ENCODE measurements at places on chromosomes 16 and 17. TPM values are rescaled to one million over a fixed set of nuclear protein-coding genes. Genes with fewer than 3 reads are reported as not detected.

The LPO gene
- not detected for total RNA-seq

DNA sequence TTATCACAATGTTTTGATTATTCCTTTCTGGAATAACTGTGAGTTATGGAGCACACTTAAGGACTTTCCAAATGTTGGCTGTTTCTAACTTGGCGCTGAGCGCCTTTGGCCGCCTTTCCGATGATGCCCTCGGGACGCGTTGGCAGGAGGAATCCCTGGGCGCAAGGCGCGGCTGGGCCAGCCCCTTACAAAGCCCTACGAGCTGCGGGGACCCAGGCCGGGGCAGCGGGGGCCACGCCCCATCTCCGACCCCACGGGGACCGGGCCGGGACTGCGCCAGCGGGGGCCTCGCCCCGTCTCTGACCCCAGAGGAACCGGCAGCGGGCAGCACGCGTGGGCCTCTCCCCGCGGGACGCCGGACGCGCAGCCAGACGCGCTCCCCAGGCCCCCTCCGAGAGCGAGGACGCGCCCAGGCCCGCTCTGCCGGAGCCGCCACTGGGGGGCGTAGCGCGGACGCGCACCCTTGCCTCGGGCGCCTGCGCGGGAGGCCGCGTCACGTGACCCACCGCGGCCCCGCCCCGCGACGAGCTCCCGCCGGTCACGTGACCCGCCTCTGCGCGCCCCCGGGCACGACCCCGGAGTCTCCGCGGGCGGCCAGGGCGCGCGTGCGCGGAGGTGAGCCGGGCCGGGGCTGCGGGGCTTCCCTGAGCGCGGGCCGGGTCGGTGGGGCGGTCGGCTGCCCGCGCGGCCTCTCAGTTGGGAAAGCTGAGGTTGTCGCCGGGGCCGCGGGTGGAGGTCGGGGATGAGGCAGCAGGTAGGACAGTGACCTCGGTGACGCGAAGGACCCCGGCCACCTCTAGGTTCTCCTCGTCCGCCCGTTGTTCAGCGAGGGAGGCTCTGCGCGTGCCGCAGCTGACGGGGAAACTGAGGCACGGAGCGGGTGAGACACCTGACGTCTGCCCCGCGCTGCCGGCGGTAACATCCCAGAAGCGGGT, at the start of gene GAA:
TSS of gene GAA (plus strand) at position 571 of the 935 bp plus-strand sequence. CDS start 3,006 bp downstream, outside the sequence.
- DNase-seq: peak; percentile 93

- no peak for DNase-seq
Measured at GRCh38 chr16:72576189-72576588, 404.2 kb upstream of the PMFBP1 start.

- peak; percentile 82 for DNase-seq
Measured at GRCh38 chr16:88650749-88651275, at the start of gene CYBA. Gene CYBA, minus strand, starts transcription at chr16:88651053. Its CDS starts 40 bp downstream, at chr16:88651013.

The PITPNM3 gene
- 7.9 TPM for total RNA-seq

The TPSD1 gene
- total RNA-seq: 5.3 TPM

DNA sequence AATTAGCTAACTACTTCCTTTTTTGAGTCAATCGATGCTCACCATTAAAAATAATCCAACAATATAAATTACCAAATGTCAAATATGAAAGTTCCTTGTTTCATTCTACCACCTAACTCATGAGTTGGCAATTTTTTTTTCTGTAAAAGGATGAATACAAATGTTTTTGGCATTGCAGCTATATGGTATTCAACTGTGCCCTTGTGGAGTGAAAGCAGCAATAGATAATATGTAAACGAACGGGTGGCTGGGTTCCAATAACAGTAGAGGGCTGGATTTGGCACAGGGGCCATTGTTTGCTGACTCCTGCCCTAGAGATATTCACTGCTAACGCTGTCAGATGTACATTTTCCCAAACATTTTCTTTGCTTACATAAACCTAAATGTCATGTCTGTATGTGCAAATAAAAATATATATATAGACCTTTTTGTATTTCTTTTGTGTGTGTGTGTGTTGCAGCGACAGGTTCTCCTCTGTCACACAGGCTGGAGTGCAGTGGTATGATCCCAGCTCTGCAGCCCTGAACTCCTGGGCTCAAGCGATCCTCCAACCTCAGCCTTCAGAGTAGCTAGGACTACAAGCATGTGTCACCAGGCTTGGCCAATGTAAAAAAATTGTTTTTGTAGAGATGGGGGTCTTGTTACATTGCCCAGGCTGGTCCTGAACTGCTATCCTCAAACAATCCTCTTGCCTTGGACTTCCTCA, 73.9 kb downstream of the RPGRIP1L start:
- DNase-seq: no peak

The CHD9NB gene
- total RNA-seq: 0.71 TPM

The CCDC40 gene
- 5.3 TPM for total RNA-seq

The CD300H gene
- total RNA-seq: not detected

DNA sequence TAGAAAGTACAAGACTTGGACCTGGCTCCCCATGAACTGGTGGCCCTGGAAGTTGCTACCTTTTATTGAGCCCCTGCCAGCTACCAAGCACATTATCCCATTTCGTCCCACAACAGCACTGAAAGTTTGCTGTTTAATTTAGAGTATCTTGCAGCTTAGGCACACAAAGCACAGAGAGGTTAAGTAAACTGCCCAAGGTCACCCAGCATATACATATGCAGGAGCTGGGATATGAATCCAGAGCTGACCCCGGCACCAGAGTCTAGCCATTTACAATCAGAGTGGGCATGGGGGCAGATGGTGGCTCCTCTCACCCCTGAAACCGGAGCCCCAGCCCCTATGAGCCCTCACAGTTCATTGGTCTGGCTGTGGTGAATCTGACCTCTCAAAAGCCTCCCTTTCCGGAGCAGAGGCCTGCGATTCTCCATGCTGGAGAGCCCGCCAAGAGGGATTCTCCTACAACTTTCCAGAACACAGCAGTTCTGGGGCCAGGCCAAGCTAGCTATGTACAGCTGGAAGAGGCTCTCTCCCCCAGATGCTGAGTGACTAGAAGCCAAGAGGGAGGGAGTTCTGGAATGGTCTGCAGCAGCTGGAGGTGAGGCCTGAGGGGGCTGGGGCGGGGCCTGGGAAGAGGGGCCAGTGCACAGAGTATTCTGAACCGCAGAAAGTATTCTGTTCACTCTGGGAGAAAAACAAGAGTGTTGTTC, 58.3 kb downstream of the SREBF1 start:
- peak; percentile 96 for DNase-seq

The SOX9 gene
- not detected for total RNA-seq

The KRTAP2-2 gene
- not detected for total RNA-seq

The NEK8 gene
- total RNA-seq: 0.41 TPM

DNA sequence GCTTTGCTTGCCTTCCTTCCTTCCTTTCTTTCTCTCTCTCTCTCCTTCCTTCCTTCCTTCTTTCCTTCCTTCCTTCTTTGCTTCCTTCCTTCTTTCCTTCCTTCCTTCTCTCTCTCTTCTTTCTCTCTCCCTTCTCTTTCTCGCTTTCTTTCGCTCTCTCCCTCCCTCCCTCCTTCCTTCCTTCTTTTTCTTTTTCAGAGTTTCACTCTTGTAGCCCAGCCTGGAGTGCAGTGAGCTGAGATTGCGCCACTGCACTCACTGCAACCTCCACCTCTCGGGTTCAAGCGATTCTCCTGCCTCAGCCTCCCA, 17.9 kb downstream of the FOXJ1 start:
- no peak for DNase-seq

The MYO15A gene
- total RNA-seq: 0.71 TPM

The TBC1D26 gene
- 1.1 TPM for total RNA-seq

GRCh38 chr17:77193653-77194052, 52.9 kb downstream of the SEC14L1 start:
- no peak for DNase-seq

The NTN1 gene
- total RNA-seq: 17.2 TPM

GRCh38 chr17:15409721-15410250, 57.6 kb downstream of the CDRT4 start:
- DNase-seq: peak; percentile 83

The TMEM132E gene
- not detected for total RNA-seq

GRCh38 chr16:11356573-11357331, 11.5 kb downstream of the RMI2 start:
- peak; percentile 82 for DNase-seq

- no peak for DNase-seq
Measured at GRCh38 chr17:62760059-62760944, 47.8 kb downstream of the MARCHF10 start.

The BICDL2 gene
- 0.55 TPM for total RNA-seq

The SLC5A11 gene
- total RNA-seq: 0.14 TPM

The SLC35G6 gene
- total RNA-seq: not detected

The MYLK3 gene
- total RNA-seq: under 0.01 TPM

The FAM171A2 gene
- 1.5 TPM for total RNA-seq

The KRT32 gene
- total RNA-seq: not detected

DNA sequence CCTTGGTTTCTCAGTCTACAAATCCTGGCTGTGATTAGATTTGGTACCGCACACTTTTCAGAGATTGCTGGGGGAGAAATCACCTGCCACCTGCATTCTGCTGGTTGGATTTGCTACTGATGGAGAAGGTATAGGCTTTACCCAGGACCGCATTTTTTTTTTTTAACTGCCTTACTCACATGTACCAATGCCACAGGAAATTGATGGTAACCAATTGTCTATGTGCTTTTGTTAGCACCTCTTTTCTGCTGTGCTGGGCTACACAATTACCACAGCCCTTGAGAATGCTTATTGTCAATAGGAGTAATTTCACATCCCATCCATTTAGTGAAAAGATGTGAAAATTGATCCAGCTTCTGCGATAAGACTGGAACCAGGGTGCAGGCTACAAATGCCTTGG, 74.4 kb upstream of the TANC2 start:
- no peak for DNase-seq

The KRT25 gene
- total RNA-seq: 0.36 TPM

- no peak for DNase-seq
Measured at GRCh38 chr17:28901866-28902818, 737 bp downstream of the DHRS13 start.

DNA sequence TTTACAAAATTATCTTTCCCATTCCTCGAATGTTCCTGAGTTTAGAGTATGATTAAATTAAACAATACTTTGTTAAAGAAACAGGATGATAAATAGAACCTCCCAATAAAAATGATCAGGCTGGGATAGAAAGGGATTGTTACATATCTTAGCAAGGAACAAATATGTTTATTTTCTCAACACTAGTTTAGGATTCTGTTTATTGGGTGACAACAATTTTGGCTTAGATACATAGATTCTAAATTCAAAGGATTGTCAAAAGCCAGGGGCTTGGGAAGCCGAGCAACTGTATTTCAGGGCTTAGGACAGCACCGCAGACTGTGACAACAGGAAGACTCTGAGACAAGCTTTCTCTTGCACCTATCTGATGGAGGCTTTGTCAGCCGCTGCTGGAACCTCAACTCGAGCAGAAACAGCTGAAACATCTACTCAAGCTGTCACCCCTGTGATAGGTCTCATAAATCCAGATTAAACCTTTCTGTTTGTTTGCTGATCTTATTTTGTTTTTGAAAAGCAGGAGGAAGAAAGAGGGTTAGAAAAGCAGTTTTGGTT, 562.8 kb upstream of the ZFHX3 start:
- no peak for DNase-seq

- no peak for DNase-seq
Measured at GRCh38 chr17:48095611-48096010, 5.7 kb downstream of the CBX1 start.
